ENCODE measurements at places on chromosomes 6 and 20.

GRCh38 chr6:158825951-158826306 lies 6.8 kb upstream of the EZR start:
- DNase-seq = no peak

DNA sequence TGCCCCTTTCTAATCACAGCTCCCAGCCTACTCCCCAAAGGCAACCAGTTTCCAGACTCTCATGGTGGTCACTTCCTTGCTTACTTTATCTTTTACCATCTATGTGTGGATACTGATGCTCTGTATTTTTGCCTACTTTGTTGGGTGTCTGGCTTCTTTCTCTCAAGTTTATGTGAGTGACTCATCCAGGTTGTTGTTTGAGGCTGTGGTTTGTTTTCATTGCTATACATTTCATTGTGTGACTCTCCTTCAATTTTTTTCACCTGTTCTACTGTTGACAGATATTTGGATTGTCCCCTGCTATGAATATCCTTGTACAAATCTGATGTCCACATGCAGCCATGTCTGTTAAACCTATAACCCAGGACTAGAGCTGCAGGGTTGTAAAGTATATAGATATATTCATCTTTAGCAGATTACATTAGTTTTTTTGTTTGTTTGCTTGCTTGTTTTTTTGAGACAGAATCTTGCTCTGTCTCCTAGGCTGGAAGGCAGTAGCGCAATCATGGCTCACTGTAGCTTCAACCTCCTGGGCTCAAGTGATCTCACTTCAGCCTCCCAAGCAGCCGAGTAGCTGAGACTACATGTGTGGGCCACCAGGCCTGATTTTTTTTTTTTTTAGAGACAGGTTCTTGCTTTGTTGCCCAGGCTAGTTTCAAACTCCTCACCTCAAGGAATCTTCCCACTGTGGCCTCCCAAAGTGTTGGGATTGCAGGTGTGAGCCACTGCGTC lies 72.9 kb upstream of the EEF1E1 start:
- DNase-seq = no peak

- DNase-seq = no peak
These were observed 2.9 kb upstream of the OLIG3 start for GRCh38 chr6:137496909-137497720.

- no peak for DNase-seq
These were observed 24.1 kb downstream of the HECA start for GRCh38 chr6:139159016-139159415.

GRCh38 chr6:133392015-133392414 lies 150.9 kb downstream of the EYA4 start:
- DNase-seq = no peak

DNA sequence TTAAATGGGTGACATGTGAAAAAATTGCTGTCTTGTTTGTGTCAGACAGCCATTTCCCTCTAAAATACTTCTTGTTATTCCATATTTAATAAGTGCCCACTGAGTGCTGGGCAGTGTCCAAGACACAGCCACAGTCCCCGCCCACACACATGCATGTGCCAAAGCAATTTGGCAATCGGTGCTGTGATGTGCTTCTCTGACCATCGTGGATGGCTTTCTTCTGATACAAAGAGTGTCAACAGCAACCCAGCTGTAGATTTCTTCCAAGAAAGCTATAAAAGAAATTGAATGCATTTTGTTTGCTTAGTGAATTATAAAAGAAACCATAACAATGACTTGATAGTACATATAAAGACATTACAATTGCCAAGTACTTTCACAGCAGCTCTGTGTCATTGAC lies 140.5 kb upstream of the ATXN1 start:
- DNase-seq = no peak

DNA sequence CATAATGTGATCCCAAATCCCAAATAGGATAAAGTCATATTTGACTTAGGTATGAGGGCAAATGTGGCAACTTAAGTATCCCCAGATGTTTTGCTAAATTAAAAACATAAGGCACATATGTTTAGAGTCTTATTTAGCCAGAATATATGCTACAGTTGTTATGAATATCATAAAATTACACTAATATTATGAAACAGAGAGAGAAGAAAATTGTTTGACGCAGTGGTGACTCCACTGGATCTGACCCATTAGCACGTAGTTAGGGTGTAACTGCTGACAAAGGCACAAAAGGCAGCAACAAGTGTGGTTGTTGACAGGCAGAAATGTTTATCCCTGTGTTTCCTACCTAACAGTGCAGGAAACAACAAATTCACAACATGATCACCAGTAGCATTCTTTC lies 152.4 kb upstream of the THBS2 start:
- no peak for DNase-seq

DNA sequence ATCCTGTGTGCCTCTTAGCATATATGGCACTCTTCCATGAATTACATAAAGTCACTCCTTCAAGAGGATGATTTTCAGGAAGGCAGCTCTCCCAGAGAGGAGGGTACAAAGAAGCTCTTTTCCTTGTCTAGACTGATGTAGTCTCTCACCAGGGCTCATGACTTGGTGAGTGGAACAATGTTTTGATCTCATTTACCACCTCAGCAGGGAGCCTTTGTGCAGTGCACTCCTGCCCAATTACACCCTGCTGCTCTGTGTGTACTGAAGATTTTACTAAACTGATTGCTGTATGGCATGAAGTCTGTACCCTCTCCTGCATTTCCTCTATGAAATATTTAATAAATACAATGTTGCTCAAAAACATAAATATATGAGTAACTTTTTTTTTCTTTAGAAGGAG lies 598.3 kb upstream of the HS3ST5 start:
- no peak for DNase-seq

- no peak for DNase-seq
These were observed 139.5 kb upstream of the BTBD3 start for GRCh38 chr20:11778206-11778570.

Measured in activated T-helper 1 cell treated with Interleukin-2 at 50 U/mL for 16 hours (primary cell).